ENCODE measurements at places on chromosomes 1 and 21.

DNA sequence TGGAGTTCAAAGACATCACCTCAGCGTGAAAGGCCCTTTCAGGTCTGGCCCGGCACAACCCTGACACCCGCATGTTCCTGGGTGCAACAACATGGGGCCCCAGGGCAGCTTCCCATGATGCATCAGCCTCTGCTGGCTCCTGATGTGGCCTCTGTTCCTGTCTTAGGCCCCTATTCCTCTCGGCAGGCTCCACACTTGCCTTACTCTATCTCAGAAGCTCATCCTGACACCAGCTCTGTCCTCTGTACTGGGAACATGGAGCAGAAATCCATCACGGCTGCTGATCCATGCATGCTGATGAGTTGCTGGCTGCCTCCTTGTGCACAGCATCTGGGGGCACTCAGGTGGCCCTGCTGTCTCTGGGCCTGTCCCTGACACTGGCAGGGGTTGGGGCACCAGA, 74.6 kb downstream of the ADARB1 start:
- no peak for DNase-seq

GRCh38 chr1:244341455-244342450, 110.0 kb downstream of the ADSS2 start:
- no peak for DNase-seq

GRCh38 chr1:234956821-234957329, 171.8 kb downstream of the TOMM20 start:
- no peak for DNase-seq

GRCh38 chr1:90919190-90919719, 102.6 kb downstream of the ZNF644 start:
- DNase-seq: no peak

GRCh38 chr1:28115267-28115666, 26.9 kb upstream of the EYA3 start:
- DNase-seq: no peak

DNA sequence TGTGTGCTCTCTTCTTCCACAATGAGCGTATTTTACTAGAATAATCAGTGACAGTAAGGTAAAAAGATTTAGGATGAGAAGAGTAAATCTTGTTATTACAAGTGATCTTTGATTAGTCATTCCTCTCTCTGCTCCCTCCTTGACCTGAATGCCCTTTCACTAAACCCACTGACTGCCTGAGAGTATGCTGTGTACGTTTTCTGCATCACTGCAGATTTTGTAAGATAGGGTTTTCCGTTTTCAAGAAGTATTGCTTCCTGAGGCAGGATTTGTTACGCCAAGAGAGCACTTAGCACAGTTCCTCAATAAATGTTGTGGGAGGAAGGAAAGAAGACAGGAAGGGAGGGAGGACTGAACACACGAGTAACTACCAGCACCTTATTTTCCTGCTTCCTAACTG, 7.7 kb upstream of the LAMB3 start:
- DNase-seq: no peak

GRCh38 chr1:3074800-3075199, 5.8 kb downstream of the PRDM16 start:
- DNase-seq: no peak
